Activated naive CD4-positive, alpha-beta T cell treated with Interleukin-2 at 50 U/mL for 16 hours (primary cell): ENCODE measurements at places on chromosomes 13 and 19.

- peak; percentile 48 for DNase-seq
Observed at GRCh38 chr19:13163609-13164342, 13.6 kb downstream of the IER2 start.

DNA sequence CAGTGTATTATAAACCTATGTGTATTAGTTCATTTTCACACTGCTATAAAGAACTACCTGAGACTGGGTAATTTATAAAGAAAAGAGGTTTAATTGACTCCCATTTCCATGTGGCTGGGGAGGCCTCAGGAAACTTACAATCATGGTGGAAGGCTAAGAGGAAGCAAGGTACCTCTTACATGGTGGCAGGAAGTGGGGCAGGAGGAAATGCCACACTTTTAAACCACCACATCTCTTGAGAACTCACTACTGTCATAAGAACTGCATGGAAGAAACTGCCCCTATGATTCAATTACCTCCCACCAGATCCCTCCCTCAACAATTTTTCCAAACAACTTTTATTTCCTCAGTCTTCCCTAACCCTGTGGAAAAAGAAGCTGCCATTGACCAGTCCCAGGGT, 14.5 kb upstream of the TPP2 start:
- no peak for DNase-seq

- no peak for DNase-seq
Observed at GRCh38 chr13:83085186-83085900, 796.9 kb downstream of the SLITRK1 start.

DNA sequence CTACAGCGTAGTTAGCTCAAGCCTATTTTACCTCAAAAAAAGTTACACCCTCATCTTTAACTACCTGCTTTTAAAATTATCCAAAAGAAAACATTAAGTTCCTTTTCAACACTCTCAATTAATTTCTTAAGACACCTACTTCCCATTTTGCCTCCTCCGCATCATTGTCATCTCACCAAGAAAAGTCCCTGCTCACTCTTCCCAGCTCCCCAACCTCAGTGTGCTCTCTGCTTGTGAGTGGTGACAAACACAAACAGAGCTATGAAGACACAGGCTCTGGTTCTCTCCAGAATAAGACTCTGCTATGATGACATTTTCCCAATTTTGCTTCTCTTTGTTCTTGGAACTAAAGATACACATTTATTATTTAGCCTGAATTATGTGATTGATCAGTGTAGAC, 385.1 kb upstream of the HTR2A start:
- DNase-seq = no peak

GRCh38 chr19:13078381-13078780, 24.3 kb downstream of the LYL1 start:
- no peak for DNase-seq

DNA sequence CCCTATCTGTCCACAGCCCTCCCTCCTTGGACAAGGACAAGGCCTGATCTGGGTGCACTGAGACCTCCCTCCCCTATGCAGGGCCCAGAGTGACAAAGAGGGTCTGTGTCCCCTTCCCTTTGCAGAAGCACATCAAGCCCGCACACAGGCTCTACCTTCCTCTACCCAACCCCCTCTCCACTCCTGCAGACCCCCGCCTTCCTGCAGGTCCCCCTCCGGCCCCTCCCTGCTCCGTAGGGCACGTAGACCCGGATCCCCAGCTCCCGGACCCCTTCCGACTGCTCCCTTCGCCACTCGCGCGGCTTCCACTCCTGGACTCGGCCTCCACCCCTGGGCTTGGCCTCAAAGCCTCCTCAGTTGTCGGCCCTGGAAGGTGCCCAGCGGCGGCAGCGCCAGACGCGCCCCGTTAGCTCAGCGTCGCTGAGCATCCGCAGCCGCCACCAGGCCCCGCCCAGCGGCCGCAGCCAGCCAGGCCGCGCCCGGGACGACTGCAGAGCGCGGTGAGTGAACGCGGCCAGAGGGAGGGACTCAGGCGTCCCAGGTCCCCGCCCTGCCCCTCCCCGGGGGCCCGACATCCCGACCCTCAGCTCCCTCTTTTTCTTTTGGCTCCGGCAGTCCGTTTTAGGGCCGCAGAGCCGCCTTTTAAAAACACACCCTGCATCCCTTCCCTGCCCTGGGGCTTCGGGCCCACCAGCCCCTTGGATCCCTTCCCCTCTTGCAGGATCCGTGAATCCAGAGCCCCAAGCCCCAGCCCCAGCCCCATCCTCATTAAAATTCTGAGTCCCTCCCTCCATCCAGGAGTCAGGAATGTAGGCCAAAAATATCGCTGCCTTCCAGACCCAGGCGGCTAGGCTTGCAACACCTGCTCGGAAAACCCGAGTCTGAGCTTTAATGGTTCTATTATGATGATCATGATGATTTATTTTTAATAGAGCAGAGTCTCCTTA, 1.5 kb upstream of the MYADM start:
- DNase-seq = peak; percentile 72

GRCh38 chr13:59099182-59099974, 1064.3 kb downstream of the DIAPH3 start:
- DNase-seq = no peak

DNA sequence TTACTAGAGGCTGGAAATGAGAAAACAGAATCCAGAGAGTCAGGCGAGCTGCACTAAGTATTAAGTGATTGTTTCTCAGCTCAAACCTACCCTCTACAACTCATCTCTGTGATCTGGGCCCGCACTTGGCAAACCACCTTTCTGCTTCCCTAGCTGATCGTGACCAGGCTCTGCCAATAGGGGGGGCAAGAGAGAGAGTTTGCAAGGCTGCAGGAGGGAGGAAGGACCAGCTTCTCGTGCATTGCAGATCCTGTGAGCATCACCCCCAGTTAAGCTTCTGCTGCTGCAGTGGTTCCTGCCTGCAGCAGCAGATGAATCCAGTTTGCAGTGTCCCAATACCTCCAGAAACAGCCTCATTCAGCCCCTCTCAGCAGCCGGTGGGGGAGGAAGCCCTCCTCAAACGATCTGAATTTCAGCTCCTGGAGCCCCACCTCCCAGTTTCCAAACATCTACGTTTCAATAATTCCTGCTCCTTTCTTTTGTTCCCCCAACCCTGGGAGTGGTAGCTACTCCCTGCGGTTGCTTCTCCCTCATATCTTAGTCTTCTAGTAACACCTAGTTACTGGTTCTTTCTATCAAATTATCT, 20.0 kb downstream of the XRCC1 start:
- DNase-seq = peak; percentile 82

- no peak for DNase-seq
Observed at GRCh38 chr19:40266119-40266518, 19.0 kb downstream of the AKT2 start.
